ENCODE measurements at places on chromosomes 7 and 10. TPM values are rescaled to one million over a fixed set of nuclear protein-coding genes. Genes with fewer than 3 reads are reported as not detected.

Gene STRIP2
- 9.8 TPM for total RNA-seq

Gene WDFY4
- not detected for total RNA-seq

Gene HNRNPA2B1
- total RNA-seq, result 1,181 TPM

Gene GAD2
- not detected for total RNA-seq

Gene HOXA6
- 1.5 TPM for total RNA-seq

Gene CUBN
- total RNA-seq, result not detected

Gene TMEM130
- total RNA-seq, result 0.31 TPM

Gene IQUB
- total RNA-seq, result 0.12 TPM

Gene LRRN3
- 0.03 TPM for total RNA-seq

Gene SEMA3E
- total RNA-seq, result 2.3 TPM

Gene LRGUK
- total RNA-seq, result 0.60 TPM

Gene GBX1
- total RNA-seq, result not detected

Gene CCDC146
- 0.48 TPM for total RNA-seq

Gene IRF5
- 12.5 TPM for total RNA-seq

Gene CHST15
- 8.6 TPM for total RNA-seq

Gene ZPBP
- total RNA-seq, result not detected

Gene TEX36
- not detected for total RNA-seq

Gene SMKR1
- 10.1 TPM for total RNA-seq

Gene SPDYE11
- not detected for total RNA-seq

Gene ASAH2B
- total RNA-seq, result 4.6 TPM

Gene AKR1C3
- total RNA-seq, result 1,261 TPM

Gene GPR85
- not detected for total RNA-seq

Gene GIMAP7
- total RNA-seq, result not detected

Gene SSC4D
- total RNA-seq, result 1.6 TPM

Gene DRGX
- not detected for total RNA-seq

Gene TRIM50
- not detected for total RNA-seq

Gene CFAP70
- 0.10 TPM for total RNA-seq

Gene UCMA
- total RNA-seq, result not detected

Gene NOS3
- 0.63 TPM for total RNA-seq

Gene HOXA1
- 3.1 TPM for total RNA-seq

Gene KLHL7
- total RNA-seq, result 22.0 TPM

Gene NRCAM
- total RNA-seq, result 105 TPM

Gene ZNF425
- total RNA-seq, result 1.7 TPM

Gene PLEKHS1
- 0.03 TPM for total RNA-seq

Gene RASA4B
- 2.1 TPM for total RNA-seq

Gene FAM237B
- total RNA-seq, result not detected

Gene TBX20
- 1.2 TPM for total RNA-seq

Gene ZNRF2
- 6.7 TPM for total RNA-seq

Gene MAGI2
- total RNA-seq, result 0.40 TPM

Gene PNPLA8
- 10.9 TPM for total RNA-seq

Gene REPIN1
- total RNA-seq, result 72.0 TPM

Gene FAM171A1
- 22.7 TPM for total RNA-seq

Gene OR9A2
- not detected for total RNA-seq

Gene C10orf67
- 0.17 TPM for total RNA-seq

Gene NXPH1
- total RNA-seq, result not detected

Gene CAMK1D
- total RNA-seq, result 6.3 TPM

Gene CYP26A1
- total RNA-seq, result 3.0 TPM

Gene IQCE
- 12.8 TPM for total RNA-seq

Gene ASAH2
- 0.38 TPM for total RNA-seq

Gene IFIT1
- total RNA-seq, result 4.6 TPM

Gene CYP2E1
- total RNA-seq, result not detected

Gene TMEM236
- 0.05 TPM for total RNA-seq

Gene HOXA10
- total RNA-seq, result 7.1 TPM
